ENCODE measurements at places on chromosomes 4 and X.

- no peaks in the 10 kb centered on the region for H3K27me3 ChIP-seq
- no peaks in the 10 kb centered on the region for H3K36me3 ChIP-seq
- no peak overlapping the region for H3K4me3 ChIP-seq
- H3K27ac ChIP-seq: no peak overlapping the region
- DNase-seq: no peak
Measured at GRCh38 chr4:147085781-147086180, 140.1 kb upstream of the TTC29 start.

- H3K36me3 ChIP-seq: no peaks in the 10 kb centered on the region
- no peaks in the 10 kb centered on the region for H3K4me1 ChIP-seq
- no peak overlapping the region for H3K4me3 ChIP-seq
- H3K27me3 ChIP-seq: no peaks in the 10 kb centered on the region
- H3K27ac ChIP-seq: no peak overlapping the region
- DNase-seq: no peak
Measured at GRCh38 chr4:165612936-165613335, 234.1 kb downstream of the CPE start.

GRCh38 chr4:6955261-6955911 is 45.8 kb downstream of the TBC1D14 start:
- H3K36me3 ChIP-seq: no peaks in the 10 kb centered on the region
- no peaks in the 10 kb centered on the region for H3K27me3 ChIP-seq
- peak overlapping the region; percentile 41 for H3K27ac ChIP-seq
- peak; percentile 49 for DNase-seq
- no peak overlapping the region for H3K4me3 ChIP-seq

GRCh38 chrX:41085512-41085877 is 250 bp downstream of the USP9X start:
- H3K27ac ChIP-seq: peak overlapping the region; percentile 94
- H3K4me3 ChIP-seq: peak overlapping the region; percentile 83
- H3K27me3 ChIP-seq: no peaks in the 10 kb centered on the region
- no peaks in the 10 kb centered on the region for H3K36me3 ChIP-seq

- H3K27me3 ChIP-seq: no peaks in the 10 kb centered on the region
- no peak overlapping the region for H3K27ac ChIP-seq
- H3K4me3 ChIP-seq: no peak overlapping the region
- no peak for DNase-seq
- no peaks in the 10 kb centered on the region for H3K36me3 ChIP-seq
- H3K4me1 ChIP-seq: no peaks in the 10 kb centered on the region
Measured at GRCh38 chr4:177264788-177265422, 44.8 kb upstream of the NEIL3 start.

GRCh38 chr4:148922497-148922896 is 480.3 kb upstream of the NR3C2 start:
- H3K36me3 ChIP-seq: no peaks in the 10 kb centered on the region
- H3K27me3 ChIP-seq: no peaks in the 10 kb centered on the region
- H3K4me1 ChIP-seq: no peaks in the 10 kb centered on the region
- no peak overlapping the region for H3K4me3 ChIP-seq
- no peak overlapping the region for H3K27ac ChIP-seq
- no peak for DNase-seq

All from suprapubic skin (tissue), 4 donors.